ENCODE measurements at places on chromosomes 12 and 14.
A peak's percentile ranks its signal among the peaks of the same experiment; 100 is the strongest.

GRCh38 chr12:19755136-19755535, 315.8 kb downstream of the AEBP2 start:
- H3K4me3 ChIP-seq = no peak overlapping the region
- H3K27me3 ChIP-seq = no peaks in the 10 kb centered on the region
- no peak for DNase-seq
- H3K4me1 ChIP-seq = no peaks in the 10 kb centered on the region
- H3K36me3 ChIP-seq = no peaks in the 10 kb centered on the region
- H3K27ac ChIP-seq = no peak overlapping the region

DNA sequence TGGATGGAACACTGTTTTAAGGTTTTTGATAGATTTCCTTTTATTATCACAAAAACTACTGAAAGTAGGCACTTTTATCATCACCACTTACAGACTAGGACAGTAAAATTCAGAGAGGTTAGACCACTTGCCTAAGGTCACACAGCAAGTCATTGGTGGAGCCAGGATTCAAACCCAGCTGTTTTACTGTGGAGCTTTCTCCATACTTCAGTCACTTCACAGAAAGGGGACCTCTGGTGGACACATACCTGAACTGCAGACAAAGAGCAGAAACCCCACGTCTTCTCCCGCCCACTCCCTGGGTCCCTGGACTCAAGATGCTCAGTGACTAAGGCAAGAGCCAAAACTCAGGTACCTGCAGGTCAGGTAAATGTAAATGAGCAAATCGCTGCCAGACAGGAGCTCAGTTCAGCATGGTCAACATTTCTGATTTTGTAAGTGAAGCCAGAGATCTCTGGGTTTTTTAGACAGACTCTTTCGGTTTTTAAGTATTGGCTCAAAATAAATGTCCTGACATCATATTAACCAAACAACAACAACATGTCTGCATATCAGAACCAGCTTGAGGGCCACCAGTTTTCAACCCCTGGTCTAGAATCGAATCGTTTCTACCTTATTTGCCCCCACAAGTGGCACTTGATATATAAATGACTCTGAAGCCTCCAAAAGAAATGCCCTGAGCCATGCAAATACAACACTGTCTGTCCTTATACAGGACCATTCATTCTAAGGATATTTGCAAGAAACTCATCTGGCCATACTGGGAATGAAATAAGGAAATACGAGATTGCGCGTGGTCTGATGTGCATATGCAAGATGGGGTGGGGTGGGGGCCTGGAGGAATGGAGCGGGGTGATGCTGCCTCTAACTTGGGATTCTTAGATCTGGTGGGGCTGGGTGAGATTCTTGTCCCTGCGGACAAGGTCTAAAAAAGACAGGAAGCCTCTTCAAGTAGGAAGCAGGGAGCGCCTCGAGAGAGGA, 110.9 kb downstream of the KSR2 start:
- H3K27ac ChIP-seq = no peak overlapping the region
- no peaks in the 10 kb centered on the region for H3K36me3 ChIP-seq
- no peaks in the 10 kb centered on the region for H3K4me1 ChIP-seq
- no peaks in the 10 kb centered on the region for H3K27me3 ChIP-seq
- DNase-seq = peak; percentile 69

- no peak overlapping the region for H3K27ac ChIP-seq
- H3K4me1 ChIP-seq = peaks cover 58% of the 10 kb centered on the region
- no peak overlapping the region for H3K4me3 ChIP-seq
- DNase-seq = no peak
Measured at GRCh38 chr12:8038659-8039114, 6.2 kb downstream of the FOXJ2 start.

- H3K4me3 ChIP-seq = no peak overlapping the region
- no peak overlapping the region for H3K27ac ChIP-seq
- H3K27me3 ChIP-seq = no peaks in the 10 kb centered on the region
- H3K4me1 ChIP-seq = no peaks in the 10 kb centered on the region
- DNase-seq = no peak
Measured at GRCh38 chr12:93319523-93320050, 58.1 kb upstream of the NUDT4 start.

DNA sequence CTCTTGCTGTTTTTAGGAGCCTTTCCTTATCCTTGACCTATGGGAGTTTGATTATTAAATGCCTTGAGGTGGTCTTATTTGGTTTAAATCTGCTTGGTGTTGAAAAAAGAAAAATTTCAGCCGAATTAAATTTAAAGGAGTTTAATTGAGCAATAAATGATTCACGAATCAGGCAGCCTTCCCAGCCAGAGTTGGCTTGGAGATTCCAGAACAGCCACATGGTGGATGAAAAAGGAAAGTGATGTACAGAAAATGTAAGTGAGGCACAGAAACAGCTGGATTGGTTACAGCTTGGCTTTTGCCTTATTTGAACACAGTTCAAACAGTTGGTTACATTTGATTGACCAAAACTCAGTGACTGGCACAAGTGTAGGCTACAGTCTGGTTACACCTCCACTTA, 69.7 kb downstream of the WASHC3 start:
- no peaks in the 10 kb centered on the region for H3K36me3 ChIP-seq
- H3K4me1 ChIP-seq = no peaks in the 10 kb centered on the region
- H3K27me3 ChIP-seq = no peaks in the 10 kb centered on the region
- DNase-seq = no peak
- no peak overlapping the region for H3K4me3 ChIP-seq

DNA sequence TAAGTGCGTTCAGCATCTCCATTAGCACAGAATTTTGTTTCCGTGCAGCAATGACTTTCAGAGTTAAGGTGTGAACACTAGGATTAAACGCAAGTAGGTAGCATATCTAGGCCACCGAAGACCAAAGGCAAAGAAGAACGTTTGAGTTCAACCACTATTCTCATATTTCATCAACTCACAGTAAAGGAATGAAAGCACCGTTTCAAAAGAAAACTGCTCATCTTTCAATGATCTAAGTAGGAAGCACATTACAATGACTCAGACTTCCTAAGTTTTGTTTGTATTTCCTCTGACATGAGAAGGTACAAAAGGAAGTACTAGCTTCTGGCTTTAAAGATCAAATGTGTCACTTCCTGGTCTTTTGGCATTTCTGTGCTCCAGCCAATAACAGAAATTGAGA, 57.6 kb downstream of the ACADS start:
- DNase-seq = peak; percentile 33
- peaks cover 20% of the 10 kb centered on the region for H3K36me3 ChIP-seq
- H3K27ac ChIP-seq = no peak overlapping the region
- no peak overlapping the region for H3K4me3 ChIP-seq
- no peaks in the 10 kb centered on the region for H3K27me3 ChIP-seq

DNA sequence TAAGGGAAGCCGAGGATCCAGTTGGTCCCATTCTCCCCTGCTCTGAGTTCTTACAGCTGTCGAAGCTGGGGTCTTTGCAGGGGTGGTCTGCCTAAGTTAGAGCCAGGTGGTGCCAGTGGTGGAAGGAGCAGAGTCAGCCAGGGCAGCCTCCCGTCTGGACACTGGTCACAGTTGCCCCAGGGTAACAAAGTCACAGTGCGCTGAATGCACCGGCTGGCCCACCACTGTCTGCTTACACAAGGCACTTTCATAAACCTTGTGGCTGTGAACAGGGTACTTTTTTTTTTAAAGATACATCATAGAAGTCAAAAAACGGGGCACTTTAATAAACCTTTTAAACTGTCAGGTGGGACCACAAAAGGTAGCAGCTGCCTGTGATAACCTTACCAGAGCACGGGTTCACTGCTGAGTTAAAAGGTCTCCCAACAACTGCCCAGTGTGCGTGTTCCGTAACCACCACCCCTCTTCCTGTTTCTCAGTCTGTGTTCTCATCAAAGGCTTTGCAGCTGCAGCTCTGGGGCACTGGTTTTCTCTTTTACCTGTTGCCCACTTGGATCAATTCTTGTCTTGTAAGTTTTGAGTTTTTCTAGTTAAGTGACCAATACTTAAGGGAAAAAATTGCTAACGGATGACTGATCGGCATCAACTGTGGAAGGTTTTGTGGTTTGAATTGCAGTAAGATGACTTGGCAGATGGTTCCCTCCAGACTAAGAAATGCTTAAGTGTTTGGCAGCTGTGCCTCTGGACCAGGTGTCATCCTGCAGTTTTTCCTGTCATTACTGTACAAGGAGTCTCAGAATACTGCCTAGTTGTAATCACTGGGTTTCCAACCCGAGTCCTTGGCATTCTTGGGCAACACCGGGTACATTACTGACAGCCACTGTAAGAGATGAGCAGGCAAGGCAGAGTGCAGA, 55.9 kb downstream of the DYNC1H1 start:
- peak; percentile 18 for DNase-seq
- H3K27me3 ChIP-seq = no peaks in the 10 kb centered on the region
- H3K4me1 ChIP-seq = no peaks in the 10 kb centered on the region
- H3K27ac ChIP-seq = no peak overlapping the region
- peaks cover 78% of the 10 kb centered on the region for H3K36me3 ChIP-seq

DNA sequence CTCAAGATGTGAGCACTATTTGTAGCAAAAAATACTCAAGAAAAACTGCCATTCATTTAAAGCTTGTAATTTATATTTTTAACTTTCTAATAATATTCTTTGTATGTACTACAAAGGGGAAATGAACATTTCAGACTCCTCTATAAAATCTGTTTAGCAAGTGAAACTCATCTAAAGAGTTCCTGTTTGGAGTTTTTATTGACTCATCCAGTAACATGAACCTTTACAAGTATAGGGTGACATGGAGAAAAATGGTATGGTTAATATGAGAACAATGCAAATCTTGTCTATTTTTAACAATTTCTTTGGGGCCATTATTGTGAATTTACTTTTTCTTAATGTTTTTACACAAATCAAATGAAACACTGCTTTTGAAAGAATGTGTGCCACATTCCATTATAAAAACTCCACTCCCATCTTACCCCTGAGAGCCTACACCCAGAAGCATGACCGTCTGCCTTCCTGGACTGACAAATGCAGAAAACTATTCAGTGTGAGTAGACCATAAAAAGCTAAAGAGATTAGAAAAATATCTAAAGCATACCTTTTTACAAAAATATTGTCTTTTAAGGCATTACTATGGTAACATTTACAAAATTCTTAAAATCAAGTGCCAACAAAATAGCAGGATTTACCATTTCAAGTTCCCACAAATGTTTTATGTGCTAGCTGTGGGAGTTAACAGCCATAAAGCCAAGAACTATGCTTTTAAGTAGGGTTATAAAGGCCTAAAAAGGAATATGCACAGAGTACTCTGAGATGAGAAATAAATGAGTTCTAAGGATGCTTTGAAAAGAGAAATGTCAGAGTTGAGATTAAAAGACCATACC, 144.0 kb downstream of the ADAMTS20 start:
- H3K4me3 ChIP-seq = no peak overlapping the region
- H3K27me3 ChIP-seq = no peaks in the 10 kb centered on the region
- H3K4me1 ChIP-seq = no peaks in the 10 kb centered on the region
- H3K36me3 ChIP-seq = no peaks in the 10 kb centered on the region
- no peak for DNase-seq

DNA sequence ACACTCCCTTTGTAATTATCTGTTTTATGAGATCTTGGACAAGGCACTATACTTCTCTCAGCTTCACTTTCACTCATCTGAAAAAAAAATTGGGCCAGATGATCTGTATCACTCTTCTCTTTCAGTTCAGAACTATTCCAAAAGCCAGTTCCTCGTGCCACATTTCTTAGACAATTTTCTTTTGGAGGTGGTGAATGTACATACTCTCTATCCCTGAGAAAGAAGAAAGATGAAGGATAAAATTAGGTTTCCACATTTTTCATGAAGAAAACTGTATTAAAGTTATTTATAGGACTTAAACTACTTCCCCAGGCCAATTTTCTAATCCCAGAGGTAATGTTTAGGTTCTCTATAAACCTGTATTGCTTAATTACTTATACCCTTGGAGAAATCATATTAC, 171.6 kb downstream of the SLC6A15 start:
- no peaks in the 10 kb centered on the region for H3K36me3 ChIP-seq
- H3K27me3 ChIP-seq = no peaks in the 10 kb centered on the region
- no peaks in the 10 kb centered on the region for H3K4me1 ChIP-seq
- no peak for DNase-seq
- H3K4me3 ChIP-seq = no peak overlapping the region

DNA sequence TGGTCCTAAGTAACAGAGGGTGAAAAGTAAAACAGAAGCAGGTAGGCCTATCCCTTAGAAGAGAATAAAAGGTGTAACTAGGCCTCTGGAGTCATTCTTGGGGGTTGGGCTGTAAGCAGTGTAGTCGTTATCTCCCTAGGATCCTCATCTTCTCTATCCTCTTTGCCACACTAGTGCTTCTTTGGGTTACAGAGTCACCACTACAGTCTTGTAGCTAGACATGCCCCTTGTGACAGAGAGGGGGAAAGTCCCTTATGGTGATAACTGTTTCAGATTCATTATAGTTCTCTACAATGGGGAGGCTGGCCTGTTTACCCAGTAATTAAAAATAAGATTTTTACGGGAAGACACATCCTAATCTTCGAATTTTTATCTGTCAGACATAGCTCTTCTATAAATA, 16.4 kb upstream of the SRP54 start:
- H3K27ac ChIP-seq = no peak overlapping the region
- no peaks in the 10 kb centered on the region for H3K4me1 ChIP-seq
- no peak overlapping the region for H3K4me3 ChIP-seq
- H3K27me3 ChIP-seq = no peaks in the 10 kb centered on the region
- peak; percentile 5 for DNase-seq

DNA sequence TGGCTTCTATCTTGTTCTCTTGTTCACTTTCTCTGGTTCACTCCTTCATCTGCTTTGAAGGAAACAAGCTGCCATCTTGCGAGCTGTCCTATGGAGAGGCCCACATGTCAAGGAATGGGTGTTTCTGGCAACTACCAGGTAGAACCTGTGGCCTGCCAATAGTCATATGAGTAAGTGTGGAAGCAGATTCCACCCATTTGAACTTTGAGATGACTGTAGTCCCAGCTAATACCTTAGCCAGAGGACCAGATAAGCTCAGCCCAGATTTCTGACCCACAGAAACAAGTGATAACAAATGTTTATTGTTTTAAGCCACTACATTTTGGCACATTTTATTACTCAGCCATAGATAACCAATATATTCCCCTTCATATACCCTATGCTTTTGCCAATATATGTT, 4.0 kb upstream of the SLC38A2 start:
- H3K27me3 ChIP-seq = no peaks in the 10 kb centered on the region
- no peak overlapping the region for H3K27ac ChIP-seq
- H3K4me1 ChIP-seq = peaks cover 19% of the 10 kb centered on the region
- DNase-seq = no peak

DNA sequence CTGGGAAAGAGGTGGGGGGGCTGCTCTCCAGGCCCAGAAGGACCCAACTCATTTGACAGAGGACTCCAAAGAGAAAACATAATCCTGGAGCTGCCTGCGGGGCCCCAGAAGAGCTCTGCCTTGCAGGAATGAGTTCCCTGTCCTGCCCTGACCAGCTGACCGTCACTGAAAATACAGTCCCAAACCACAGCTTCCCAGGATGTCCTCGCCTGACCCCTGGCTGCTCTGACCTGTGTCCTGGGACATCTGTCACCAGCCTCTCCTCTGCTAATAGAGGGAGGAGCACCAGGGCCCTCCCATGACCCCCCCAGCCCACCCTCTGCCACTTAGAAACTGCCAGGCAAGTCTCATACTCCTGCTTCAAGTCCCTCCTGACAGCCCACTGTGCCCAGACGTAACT, 9.8 kb downstream of the FIGNL2 start:
- DNase-seq = no peak
- peaks cover 22% of the 10 kb centered on the region for H3K4me1 ChIP-seq
- no peaks in the 10 kb centered on the region for H3K36me3 ChIP-seq
- H3K27ac ChIP-seq = no peak overlapping the region
